Stimulated activated CD4-positive, alpha-beta T cell treated with anti-CD3 and anti-CD28 coated beads, Interleukin-4, amount 100 ng/mL, for 48 hours (primary cell): ENCODE measurements at places on chromosomes 1 and 21.

GRCh38 chr1:192588546-192588945 lies 13.0 kb downstream of the RGS1 start:
- no peak for DNase-seq

- DNase-seq: no peak
These were observed 23.1 kb upstream of the TMEM125 start for GRCh38 chr1:43246466-43247213.

DNA sequence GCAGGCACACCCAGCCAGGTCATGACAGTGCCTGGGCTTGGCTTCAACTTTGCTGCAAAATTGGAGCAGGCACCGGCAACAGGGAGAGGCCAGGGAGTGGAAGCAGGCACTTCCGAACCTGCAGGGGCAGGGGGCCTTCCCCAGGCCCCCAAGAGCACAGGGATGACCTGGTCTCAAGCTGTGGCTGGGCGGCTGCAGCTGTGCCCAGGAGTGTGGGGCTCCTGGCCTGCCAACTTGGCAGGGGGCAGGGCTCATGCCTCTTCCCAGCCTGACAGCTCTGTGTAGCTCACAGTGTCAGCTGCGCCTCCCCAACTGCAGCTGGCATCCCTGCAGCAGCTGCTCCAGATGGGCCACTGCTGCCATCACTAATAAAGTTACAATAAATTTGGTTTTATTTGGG lies 51.5 kb upstream of the SCYL3 start:
- no peak for DNase-seq

GRCh38 chr1:56097713-56098112 lies 481.6 kb downstream of the PLPP3 start:
- DNase-seq: no peak

DNA sequence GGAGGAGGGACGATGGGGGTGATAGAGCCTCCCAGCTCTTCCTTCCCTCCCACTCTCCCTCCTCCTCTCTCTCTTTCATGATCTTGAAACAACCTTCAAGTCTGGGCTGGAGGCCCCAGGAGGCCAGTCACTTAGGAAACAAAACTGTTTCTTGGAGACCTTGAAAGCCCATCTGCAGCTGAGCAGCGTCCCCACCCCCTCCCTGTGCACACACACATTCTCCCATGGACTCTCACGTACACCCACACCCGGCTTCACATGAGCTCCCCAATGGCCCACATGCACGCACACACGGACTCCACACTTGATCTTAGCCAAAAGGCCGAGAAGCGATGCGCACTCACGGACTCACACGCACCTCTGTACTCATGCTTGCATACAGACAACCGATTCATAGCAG lies 3.2 kb upstream of the ATP1A2 start:
- no peak for DNase-seq

DNA sequence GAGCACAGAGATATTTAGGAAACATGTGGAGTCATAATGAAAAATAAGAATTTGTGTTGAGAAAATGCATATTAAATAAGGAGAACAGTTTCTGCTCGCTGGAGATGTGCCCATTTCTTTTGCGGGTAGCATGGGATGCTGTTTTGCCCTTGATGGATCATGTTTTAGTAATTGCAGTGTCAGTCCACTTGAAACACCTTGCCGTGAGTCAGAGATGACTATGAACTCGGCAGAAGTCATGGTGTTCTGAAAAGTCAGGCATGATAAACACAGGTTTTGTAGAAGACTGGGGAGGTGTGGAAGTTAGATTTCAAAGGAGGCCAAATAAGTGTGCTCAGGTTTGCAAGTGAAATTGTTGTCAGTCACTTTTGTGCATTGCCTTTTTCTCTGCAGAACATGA lies 315.0 kb upstream of the LRRC7 start:
- no peak for DNase-seq

DNA sequence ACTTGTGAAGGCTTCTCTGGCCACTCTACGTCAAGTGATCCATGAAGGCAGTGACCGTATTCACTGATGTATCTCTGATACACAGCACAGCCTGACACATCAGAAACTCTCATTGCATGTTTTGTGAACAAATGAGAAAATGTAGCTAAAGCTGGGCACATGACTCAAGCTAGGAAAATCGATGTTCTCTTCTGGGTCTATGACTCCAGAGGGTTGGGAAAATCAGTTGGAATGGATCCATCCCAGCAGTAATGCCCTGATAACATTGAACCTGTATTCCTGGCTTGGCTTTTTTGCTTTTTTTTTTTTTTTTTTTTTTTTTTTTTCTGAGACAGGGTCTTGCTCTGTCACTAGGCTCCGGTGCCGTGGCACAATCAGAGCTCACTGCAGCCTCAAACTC lies 395.7 kb downstream of the KCNH1 start:
- no peak for DNase-seq

- DNase-seq: no peak
These were observed 6.5 kb upstream of the LRRC39 start for GRCh38 chr1:100184536-100184935.

DNA sequence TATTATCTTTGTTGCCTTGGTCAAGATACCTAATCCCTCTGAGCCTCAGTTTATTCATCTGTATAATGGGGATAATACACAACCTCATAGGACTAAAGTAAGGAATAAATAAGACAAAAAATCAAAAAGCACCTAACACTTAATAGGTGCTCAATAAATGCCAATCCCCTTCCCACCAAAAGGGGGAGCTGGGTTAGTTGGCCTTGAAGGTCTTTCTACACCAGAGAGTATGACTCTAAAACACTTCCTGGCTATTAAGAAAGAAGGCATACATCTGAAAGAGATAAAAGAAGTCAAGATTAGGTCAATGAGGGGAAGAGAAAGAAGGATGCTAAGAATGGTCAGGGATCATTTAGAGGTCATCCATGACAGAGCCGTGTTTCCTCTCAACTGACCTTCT lies 11.1 kb downstream of the VSIG8 start:
- DNase-seq: no peak

- DNase-seq: no peak
These were observed 52.2 kb upstream of the ARTN start for GRCh38 chr1:43881415-43881814.

DNA sequence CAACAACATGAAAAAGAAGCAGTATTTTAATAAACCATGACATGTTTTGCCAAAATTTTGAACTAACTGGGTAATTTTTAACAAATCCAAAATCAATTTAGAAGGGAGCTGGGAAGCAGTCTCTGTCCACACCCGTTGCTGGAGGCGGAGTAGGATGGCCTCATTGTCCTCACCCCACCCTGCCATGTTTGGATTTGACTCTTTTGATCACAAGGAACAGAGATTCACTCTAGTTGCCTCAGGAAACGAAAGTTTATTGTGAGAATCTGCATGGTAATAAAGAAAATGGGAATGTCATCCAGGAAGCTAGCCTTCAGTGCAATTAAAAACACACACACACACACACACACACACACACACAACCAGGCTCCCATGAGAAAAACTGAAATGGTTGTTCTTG lies 145.4 kb downstream of the SLC30A10 start:
- DNase-seq: no peak

DNA sequence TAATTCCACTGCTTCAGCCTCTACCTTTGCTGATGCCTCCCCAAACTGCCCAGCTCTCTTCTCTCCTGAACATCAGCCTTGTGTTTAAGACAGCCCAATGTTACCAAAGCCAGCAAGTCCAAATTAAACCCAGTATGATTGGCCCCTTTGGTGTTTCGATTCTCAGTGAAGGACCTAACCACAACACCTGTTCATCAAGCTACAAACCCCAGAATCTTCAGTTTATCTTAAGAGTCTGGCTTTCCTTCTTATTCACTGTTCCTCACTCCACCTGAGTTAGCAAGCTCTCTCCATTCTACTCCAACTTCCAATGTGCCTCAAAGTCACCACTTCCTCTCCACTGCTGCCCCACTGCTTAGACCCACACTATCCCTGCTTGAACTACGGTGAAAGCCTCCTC lies 25.5 kb upstream of the ITPKB start:
- no peak for DNase-seq

DNA sequence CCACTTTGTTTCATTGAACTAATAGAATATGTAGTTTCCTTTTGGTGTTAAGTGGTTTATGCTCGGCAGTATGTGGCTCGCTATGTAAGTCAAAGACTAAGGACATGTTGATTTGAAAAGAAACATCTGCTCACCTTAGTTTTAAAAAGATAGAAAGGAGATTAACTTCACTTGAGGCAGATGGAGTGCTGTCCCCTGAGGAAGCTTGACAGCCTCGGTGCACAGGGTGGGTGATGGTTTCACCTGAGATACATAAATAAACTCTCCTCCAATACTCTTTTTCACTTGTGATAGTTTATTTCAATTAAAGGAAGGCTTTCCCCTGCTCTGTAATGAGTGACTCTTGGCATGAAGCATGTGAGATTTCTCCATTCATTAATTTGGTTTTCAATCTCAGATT lies 70.8 kb upstream of the FMN2 start:
- DNase-seq: no peak

DNA sequence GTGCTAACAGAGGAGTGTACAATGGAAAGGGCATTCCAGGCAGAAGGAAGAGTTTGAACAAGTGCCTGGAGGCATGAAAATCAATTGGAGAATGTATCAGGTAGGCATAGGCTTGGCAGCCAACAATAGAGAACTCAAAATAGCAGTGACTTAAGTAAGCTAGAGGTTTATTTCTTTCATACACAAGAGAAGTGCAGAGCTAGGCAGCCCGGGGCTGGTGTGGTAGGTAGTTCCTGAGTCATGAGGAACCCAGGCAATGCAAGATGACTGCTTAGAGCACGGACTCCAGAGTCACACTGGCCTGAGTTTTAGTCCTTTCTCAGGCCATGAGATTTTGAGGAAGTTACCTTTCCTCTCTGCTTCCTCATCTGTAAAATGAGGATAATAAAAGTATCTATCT lies 74.8 kb upstream of the LRRN2 start:
- DNase-seq: no peak
